RKO (cell line): ENCODE measurements at places on chromosomes 6 and 20.
A peak's percentile ranks its signal among the peaks of the same experiment; 100 is the strongest.

DNA sequence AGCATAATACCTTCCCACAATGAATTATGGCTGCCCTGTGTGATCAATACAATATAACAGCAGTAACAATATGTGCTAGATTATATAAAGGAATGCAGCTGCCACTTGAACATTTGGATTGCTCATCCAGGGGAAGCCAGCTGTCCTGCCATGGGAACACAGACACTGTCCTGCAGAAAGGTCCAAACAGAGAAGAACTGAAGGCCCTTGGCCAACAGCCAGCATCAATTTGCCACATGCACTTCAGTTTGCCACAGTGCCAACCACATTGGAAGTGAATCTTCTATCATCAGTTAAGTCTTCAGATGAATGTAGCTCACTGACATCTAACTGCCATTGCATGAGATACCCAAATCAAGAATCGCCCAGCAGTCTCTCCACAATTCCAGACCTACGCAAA, 332.4 kb downstream of the PRKN start:
- DNase-seq, result no peak

- DNase-seq, result peak; percentile 49
Measured at GRCh38 chr6:35470663-35471120, 2.5 kb downstream of the RPL10A start.

- DNase-seq, result peak; percentile 54
Measured at GRCh38 chr20:14879020-14879697, 541.7 kb upstream of the FLRT3 start.

DNA sequence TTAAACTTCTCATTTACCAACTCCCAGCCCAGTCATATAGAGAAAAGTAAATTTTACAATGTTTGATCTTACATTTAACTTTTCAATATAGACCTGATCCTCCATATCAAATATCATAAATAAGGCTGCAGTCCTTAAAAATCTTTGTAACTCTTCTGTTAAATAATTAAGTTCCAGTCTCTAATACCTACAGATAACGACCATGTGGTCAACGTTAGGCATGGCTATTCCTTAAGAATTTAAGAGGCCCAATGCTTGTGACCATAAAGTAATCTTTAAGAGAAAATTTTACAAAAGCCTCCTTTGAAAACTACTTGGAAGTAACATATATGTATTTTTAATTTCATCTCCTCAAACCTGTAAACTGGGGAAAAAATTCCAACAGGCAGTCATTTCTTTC, 1.6 kb downstream of the FBXO5 start:
- DNase-seq, result no peak

DNA sequence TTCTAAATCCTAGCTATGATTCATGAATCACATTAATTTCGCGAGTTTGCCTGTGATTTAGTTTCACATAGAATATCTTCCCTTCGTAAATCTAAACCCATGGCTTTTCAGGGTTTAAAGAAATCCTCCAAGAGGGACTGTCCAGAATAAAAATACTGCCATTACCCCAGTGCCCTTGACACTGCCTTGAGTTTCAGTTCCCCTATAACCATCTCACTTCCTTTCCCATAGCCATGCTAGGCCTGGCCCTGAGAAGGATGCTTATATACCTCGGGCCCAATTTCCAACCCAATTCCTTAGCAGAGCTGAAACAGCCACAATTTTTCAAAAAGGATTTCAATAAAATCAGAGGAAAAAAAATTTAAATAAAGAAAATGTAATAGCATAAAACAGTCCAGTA, 697.3 kb downstream of the FRK start:
- DNase-seq, result no peak

- peak; percentile 52 for DNase-seq
Measured at GRCh38 chr20:50575865-50576720, 65.9 kb downstream of the PTPN1 start.

DNA sequence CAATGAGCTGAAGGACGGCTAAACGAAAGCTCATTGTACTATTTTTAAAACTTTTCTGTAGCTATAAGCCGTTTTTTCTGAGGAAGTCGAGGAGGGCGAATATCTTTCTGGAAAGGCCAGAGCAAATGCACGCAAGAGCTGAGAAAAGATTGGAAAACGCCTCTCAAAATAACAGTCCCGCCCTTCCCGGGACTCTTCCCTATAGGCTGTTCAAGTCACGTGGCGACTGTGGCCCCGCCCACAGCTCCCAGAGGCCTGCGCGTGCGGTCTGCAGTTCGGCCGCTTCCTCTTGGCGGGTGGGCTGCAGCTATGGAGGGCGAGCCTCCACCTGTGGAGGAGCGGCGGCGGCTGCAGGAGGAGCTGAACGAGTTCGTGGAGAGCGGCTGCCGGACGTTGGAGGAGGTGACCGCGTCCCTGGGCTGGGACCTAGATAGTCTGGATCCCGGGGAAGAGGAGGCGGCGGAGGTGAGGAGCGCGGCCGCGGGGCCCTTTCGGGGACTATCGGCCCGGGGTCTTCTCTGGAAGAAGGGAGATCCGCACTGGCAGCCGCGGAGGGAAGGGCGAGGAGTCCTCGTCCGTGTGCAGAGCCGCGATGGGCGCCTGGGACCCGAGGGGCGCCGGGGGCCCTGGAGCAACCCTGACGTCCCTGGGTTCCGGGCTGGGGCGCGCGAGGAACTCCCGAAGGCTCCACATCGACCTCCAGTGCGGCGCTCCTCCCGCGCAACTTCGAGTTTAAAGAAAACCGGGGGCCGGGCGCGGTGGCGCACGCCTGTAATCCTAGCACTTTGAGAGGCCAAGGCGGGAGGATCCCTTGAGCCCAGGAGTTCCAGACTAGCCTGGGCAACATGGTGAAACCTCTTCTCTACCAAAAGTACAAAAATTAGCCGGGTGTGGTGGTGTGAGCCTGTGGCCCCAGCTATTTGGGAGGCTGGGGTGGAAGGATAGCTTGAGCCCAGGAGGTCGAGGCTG, at the start of gene SNRNP48:
TSS of gene SNRNP48 (plus strand) at position 250 of the 969 bp plus-strand sequence. CDS start at position 310, 60 bp downstream.
- peak; percentile 93 for DNase-seq

DNA sequence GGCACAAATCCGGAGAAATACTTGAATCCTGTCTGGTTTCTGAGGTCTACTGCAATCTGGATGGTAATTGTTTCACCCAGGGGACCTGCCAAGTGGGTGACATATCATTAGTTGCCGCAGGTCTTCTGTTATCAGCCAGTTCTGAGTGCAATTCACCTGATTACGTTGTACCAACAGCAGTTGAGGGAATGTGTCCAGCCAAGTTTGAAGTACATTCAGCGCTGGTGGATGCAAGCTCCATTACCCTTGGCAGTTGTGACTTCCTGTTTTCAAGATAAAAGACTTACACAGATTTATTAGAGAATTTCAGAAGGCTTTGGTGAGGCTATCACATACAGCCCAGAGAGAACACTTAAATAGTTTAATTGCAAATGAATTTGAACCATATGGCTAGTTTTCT, 42.8 kb downstream of the FNDC1 start:
- DNase-seq, result no peak

GRCh38 chr20:58485393-58485792, 29.8 kb downstream of the APCDD1L start:
- DNase-seq, result no peak

DNA sequence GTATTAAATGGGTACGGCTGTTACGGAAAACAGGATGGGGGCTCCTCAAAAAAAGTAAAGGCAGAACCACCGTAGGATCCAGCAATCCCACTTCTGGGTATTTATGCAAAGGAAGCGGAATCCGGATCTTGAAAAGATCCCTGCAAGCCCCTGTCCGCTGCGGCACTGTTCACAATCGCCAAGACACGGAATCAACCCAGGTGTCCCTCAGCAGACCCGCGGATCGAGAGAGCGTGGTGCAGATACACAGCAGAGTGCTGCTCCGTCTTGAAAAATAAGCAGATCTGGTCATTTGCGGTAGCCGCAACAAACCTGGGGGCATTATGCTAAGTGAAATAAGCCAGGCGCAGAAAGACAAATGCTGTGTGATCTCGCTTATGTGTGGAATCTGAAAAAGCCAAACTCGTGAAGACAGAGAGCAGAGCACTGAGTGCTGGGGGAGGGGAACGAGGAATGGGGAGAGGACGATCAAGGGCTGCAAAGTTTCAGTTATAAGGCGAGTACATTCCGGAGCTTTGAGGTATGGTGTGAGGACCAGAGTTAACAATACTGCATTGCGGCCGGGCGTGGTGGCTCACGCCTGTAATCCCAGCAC, 41.3 kb downstream of the NTSR1 start:
- no peak for DNase-seq

- no peak for DNase-seq
Measured at GRCh38 chr6:142409794-142410193, 108.0 kb downstream of the ADGRG6 start.
